Activated naive CD4-positive, alpha-beta T cell treated with anti-CD3 and anti-CD28 coated beads for 36 hours (primary cell): ENCODE measurements at places on chromosomes 6 and 20. TPM values are rescaled to one million over a fixed set of nuclear protein-coding genes. Genes with fewer than 3 reads are reported as not detected.

GRCh38 chr6:90413867-90414266 is 117.2 kb upstream of the BACH2 start:
- DNase-seq: peak; percentile 96
- peaks cover 3% of the 10 kb centered on the region for H3K36me3 ChIP-seq
- H3K4me1 ChIP-seq: peaks cover 69% of the 10 kb centered on the region
- H3K4me3 ChIP-seq: peak overlapping the region; percentile 71

Gene HLA-DRB1
- total RNA-seq: 4.1 TPM

DNA sequence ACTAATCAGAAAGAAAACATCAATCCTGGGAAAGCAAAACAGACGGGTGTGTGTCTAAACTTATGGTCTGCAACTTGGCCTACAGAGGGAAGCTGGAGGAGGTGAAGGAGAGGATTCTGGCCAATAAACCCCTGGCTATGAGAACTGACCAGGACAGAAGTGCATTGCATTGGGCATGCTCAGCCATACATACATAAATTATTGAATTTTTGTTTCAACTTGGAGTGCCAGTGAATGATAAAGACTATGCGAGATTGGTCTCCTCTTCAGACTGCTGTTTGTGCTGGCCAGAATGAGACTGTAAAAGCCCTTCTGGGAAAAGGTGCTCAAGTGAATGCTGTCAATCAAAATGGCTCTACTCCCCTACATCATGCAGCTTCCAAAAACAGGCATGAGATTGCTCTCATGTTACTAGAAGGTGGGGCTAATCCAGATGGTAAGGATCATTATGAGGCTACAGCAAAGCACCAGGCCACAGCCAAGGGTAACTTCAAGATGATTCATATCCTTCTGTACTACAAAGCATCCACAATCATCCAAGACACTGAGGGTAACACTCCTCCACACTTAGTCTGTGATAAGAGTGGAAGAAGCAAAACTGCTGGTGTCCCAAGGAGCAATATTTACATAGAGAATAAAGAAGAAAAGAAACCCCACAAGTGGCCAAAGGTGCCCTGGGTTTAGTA is 17.4 kb downstream of the ADNP start:
- peaks cover 34% of the 10 kb centered on the region for H3K36me3 ChIP-seq
- no peak overlapping the region for H3K4me3 ChIP-seq
- peaks cover 83% of the 10 kb centered on the region for H3K4me1 ChIP-seq
- peak overlapping the region; percentile 80 for H3K27ac ChIP-seq
- no peaks in the 10 kb centered on the region for H3K27me3 ChIP-seq

DNA sequence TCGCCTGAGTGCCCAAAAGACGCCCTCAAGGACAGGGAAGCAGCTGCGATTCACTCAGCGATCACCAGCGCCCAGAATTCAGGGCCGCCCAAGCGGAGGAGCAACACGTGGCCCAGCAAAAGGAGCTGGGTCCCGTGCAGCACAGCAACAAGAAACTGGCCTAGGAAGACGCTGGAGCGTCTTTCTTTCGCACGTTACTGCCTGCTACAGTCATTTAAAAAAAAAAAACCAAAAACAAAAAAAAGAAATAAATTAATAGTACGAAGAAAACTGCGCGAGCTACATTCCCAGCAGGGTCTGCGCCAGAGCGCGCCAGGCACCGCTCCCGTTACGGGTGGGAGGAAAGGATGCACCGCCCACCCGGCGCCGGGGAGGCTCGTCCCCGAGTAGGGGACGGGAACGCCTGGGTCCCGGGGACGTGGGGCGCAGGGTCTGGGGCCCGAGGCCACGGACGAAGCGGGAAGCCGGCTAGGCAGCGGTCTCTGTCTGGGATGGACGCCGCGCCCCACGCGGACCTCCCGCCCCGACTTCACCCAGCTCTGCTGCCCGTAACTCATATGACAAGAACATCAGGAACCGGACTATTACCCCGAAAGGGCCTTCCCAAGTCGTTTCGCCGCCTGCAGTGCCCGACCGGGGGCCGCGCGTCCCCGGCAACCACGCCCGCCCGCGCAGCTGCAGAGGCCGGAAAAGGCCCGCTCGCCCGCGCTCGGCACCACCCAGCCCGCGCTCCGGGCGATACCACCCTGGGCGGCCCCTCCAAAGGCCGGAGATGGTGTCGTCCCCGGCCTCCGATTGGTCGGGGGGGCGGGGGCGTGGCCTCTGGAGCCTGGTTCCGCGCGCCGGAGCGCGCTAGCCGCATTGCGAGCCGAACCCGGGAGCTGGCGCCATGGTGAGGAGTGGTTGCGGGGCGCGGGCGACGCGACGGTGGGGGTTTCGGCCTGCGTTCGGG is at the start of gene NOP56:
NOP56 (plus strand) TSS at position 861 of the 952 bp plus-strand sequence; CDS start at position 890, 29 bp downstream.
- H3K36me3 ChIP-seq: peaks cover 47% of the 10 kb centered on the region
- no peaks in the 10 kb centered on the region for H3K27me3 ChIP-seq
- peaks cover 48% of the 10 kb centered on the region for H3K4me1 ChIP-seq
- peak within 1 kb of the TSS; percentile 90 for H3K27ac ChIP-seq
- DNase-seq: peak; percentile 92

Gene TRIM26
- 38.7 TPM for total RNA-seq

DNA sequence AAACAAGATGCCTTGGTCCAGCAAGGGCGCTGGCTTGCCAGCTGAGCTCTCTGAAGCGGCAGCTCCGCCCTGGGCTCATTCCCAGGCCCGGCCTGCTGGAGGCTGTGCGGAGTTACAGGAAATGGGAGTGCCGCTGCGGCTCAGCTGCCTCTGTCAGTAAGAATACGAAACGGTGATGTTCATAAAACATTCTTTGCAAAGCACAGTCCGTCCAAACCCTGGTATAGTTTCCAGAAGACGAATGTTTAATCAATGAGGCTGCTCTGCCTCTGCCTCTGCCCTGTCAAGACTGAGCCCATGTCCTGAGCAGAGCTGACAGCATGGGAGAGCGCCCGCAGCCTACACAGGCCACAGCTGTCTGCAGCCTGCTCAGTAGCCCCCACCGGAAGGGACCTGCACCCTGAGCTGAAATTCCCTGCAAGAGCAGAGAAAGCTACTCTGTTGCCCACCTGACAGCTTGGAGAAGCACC is 153.3 kb upstream of the SNX9 start:
- H3K27me3 ChIP-seq: peaks cover 4% of the 10 kb centered on the region
- H3K4me3 ChIP-seq: no peak overlapping the region
- H3K4me1 ChIP-seq: peaks cover 31% of the 10 kb centered on the region
- DNase-seq: peak; percentile 51
- H3K27ac ChIP-seq: no peak overlapping the region

GRCh38 chr6:123855506-123855905 is 51.8 kb downstream of the NKAIN2 start:
- no peak for DNase-seq
- no peak overlapping the region for H3K27ac ChIP-seq
- H3K4me1 ChIP-seq: no peaks in the 10 kb centered on the region
- no peak overlapping the region for H3K4me3 ChIP-seq
- H3K36me3 ChIP-seq: no peaks in the 10 kb centered on the region
- no peaks in the 10 kb centered on the region for H3K27me3 ChIP-seq

GRCh38 chr6:170100046-170100445 is 190.8 kb downstream of the DLL1 start:
- no peaks in the 10 kb centered on the region for H3K36me3 ChIP-seq
- H3K4me1 ChIP-seq: no peaks in the 10 kb centered on the region
- no peak for DNase-seq
- no peak overlapping the region for H3K4me3 ChIP-seq
- no peaks in the 10 kb centered on the region for H3K27me3 ChIP-seq

DNA sequence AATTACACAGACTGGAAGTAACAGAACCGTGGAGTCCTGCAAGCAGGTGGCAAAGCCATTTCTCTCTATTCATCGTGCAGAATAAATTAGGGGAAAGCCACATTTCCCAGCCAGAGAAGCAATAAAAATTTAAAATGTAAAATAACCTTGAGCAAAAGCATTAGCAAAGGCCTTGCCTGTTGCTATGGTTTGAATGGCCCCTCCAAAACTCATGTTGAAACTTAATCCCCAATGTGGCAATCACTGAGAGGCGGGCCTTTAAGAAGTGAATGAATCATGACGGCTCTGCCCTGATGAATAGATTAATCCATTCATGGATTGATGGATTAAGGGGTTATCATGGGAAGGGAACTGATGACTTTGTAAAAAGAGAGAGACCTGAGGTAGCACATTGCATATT is 679.0 kb downstream of the PTPRT start:
- no peaks in the 10 kb centered on the region for H3K4me1 ChIP-seq
- no peaks in the 10 kb centered on the region for H3K36me3 ChIP-seq
- no peak overlapping the region for H3K4me3 ChIP-seq
- no peak for DNase-seq

- peaks cover 80% of the 10 kb centered on the region for H3K4me1 ChIP-seq
- no peaks in the 10 kb centered on the region for H3K36me3 ChIP-seq
- DNase-seq: no peak
- H3K27me3 ChIP-seq: no peaks in the 10 kb centered on the region
- H3K4me3 ChIP-seq: no peak overlapping the region
- H3K27ac ChIP-seq: peak overlapping the region; percentile 2
These were observed 71.4 kb upstream of the SNX9 start for GRCh38 chr6:157751547-157752200.

Gene KCNQ2
- not detected for total RNA-seq

Gene CPNE5
- total RNA-seq: 1.7 TPM

- no peak overlapping the region for H3K27ac ChIP-seq
- H3K36me3 ChIP-seq: peaks cover 5% of the 10 kb centered on the region
- no peaks in the 10 kb centered on the region for H3K4me1 ChIP-seq
- H3K27me3 ChIP-seq: no peaks in the 10 kb centered on the region
- no peak overlapping the region for H3K4me3 ChIP-seq
These were observed 97.6 kb downstream of the ELOVL5 start for GRCh38 chr6:53251033-53251672.
